HS-27A (cell line): ENCODE measurements at places on chromosomes 7 and 10.
A peak's percentile ranks its signal among the peaks of the same experiment; 100 is the strongest.

DNA sequence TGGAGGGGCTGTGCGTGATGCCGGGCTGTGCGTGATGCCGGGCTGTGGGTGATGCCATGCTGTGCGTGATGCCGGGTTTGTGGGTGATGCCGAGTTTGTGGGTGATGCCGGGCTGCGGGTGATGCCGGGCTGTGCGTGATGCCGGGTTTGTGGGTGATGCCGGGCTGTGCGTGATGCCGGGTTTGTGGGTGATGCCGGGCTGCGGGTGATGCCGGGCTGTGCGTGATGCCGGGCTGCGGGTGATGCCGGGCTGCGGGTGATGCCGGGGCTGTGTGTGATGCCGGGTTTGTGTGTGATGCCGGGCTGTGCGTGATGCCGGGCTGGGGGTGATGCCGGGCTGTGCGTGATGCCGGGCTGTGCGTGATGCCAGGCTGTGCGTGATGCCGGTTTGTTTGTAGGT is 128.9 kb downstream of the FAM53B start:
- no peak for DNase-seq

- no peak for DNase-seq
Observed at GRCh38 chr7:29555061-29555460, 8.6 kb upstream of the PRR15 start.

GRCh38 chr10:100325158-100325557 is 4.9 kb downstream of the PKD2L1 start:
- no peak for DNase-seq

- DNase-seq, result no peak
Observed at GRCh38 chr10:63206997-63207811, 74.1 kb downstream of the NRBF2 start.

DNA sequence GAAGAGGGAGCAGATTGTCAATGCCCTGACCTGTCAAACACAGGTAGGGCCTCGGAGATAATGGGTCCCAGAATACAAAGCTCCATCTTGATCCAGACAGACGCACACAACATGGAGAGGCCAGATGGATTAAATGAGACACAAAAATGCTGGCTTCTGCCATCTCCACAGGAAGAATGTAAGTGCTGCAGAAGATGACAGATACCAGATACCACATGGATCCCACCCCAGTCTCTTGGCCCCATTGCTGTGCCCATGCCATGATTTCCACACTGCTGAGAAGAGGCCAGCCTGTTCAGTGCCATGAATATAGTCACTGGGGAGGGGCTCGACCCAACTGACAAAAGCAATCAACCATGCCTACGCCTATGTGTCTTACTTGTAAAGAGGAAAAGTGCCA is 487.9 kb downstream of the PARD3 start:
- DNase-seq, result no peak

DNA sequence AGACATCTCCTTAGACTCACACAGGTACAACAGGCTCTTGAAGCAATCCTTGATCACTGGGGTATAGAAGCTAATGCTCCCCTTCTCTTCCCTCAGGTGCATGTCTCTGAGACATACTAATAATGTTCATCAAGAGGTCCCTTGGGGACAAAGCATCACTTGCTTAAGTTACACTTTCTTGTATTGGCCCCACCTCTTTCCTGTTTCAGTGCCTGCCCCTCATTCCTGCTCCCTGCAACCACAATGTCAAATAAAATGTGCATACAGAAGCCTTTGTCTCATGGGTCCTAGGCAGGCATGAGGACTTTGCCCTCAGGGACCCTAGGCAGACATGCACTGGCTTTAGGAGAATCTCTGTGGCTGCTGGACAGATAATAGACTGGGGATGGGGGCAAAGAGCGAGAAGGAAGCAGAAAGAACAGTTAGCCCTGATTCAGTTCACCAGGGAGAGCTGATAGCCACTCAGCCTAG is 175.0 kb upstream of the NPY start:
- DNase-seq, result no peak

- DNase-seq, result no peak
Observed at GRCh38 chr10:90888387-90888786, 16.6 kb downstream of the RPP30 start.

- DNase-seq, result no peak
Observed at GRCh38 chr10:113219446-113219845, 269.4 kb downstream of the TCF7L2 start.

GRCh38 chr10:43186150-43186549 is 47.9 kb downstream of the CSGALNACT2 start:
- no peak for DNase-seq

DNA sequence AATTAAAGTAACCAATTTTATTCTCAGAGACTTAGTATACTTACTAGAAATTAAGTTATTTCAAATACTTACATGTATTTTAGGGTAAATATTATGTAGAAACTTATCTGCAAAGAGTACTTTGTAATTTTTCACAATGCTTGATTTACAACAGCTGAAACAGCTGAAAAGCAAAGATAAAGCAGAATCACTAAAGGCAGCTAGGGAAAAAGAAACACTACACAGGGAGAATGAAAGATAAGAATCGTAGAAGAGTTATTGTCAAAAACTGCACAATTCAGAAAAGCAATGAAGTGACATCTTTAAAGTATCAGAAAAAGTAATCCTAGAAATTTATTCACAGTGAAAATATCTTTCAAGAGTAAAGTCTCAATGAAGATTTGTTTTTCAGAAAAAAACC is 69.7 kb upstream of the ZNF804B start:
- DNase-seq, result no peak

DNA sequence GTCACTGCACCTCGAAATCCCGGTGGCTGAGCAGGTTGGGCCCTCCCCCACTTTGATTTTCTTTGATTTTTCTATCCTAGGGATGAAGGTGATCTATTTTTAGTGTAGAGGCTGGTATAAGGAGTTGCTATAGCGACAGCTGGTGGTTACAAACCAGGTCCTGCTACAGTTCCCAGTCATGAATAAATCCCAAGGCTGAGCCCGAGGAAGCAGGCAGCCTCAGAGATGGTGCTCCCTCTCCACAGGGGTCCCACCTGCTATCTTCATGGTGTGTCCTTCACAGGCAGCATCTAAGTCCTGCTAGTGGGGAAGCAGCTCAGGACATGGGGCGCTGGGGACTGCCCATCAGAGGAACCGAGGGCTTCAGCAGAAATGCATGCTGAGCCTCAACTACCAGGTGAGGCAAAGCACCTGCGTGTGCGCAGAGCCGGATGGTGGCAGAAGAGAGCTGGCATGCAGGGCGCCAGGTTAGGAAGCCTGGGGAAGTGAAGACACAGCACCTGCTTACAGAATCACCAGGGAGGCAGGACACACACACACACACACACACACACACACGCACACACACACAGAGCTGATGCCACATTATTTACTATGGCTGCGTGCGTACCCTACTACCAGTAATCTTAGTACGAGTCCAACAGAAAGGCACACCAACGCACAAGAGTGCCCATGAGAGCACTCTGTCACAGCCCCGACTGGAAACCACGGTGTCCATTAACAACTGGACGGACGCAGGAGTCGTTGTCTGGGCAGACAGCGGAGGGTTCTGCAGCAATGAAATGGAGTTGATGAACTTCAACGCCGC is 150.9 kb downstream of the PRKAG2 start:
- no peak for DNase-seq

DNA sequence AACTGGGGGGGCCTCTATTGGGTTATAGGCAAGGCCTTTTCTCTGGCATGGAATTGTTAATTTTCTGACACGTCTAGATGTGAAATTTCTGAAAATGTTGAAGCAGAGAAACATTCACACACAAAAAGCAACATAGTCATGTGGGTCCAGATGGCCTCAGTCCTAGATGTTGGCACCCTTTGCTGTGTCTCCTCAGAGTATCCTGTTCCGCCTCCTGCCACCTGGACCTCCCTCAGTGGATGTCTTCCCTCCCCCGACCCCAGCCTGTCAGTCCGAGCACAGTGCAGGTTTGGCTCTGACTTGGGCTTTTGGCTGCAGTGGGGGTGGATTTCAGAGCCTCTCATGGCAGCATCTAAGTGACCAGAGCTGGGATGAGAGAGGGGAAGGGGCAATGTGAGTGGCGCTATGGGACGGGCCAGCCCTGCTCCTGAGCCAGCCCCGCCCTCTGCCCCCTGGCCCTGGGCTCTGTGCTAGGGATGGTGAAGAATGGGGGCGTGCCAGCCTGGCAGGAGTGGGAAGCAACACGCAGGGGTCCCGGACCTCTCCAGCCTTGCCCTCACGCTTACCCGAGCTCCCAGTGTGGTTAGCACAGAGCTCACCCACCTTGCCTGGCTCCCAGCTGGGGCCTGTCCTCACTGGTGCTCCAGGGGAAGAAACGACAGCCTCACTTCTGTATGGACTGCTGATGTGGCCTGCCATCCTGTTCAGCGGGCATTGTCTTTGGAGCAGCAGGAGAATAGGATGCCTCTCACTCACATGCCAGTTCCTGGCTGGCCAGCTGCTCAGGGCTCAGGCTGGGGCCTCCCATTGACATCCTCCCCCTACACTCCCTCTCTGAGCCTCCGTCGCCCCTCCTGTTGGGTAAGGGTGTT is 6.2 kb downstream of the ATP6V0E2 start:
- no peak for DNase-seq

DNA sequence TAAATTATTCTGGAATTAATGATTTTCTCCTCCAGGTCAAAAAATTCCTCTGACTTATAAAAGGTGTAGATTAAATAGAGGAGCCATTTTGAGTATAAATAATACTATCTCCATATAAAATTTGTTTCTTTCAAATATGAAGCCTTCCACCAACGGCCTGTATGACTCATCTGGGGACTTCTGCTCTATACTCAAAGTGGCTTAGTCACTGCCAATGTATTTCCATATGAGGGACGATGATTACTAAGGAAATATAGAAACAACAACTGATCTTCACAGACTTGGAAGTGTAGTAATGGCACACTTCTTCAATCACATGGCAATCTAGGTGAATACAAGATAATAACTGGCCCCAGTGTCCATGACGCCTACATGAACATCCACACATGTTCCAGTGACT is 335.6 kb upstream of the HGF start:
- peak; percentile 52 for DNase-seq

DNA sequence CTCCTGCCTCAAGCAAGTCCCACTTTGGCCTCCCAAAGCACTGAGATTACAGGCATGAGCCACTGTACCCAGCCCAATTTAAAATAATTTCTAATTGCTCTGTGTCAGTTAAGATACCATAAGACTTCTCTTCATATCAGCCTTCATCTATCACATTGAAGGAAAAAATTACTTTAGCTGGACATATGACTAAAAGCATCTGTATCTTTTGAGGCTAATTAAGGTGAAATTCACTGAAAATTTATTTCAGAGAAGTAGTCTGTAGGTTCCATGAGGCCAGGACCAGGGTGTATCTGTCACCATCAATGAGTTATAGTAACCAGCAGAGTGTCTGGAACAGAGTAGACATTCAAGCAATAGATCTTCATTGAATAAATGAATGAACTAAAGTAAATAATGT is 205.2 kb upstream of the PHYHIPL start:
- DNase-seq, result no peak

DNA sequence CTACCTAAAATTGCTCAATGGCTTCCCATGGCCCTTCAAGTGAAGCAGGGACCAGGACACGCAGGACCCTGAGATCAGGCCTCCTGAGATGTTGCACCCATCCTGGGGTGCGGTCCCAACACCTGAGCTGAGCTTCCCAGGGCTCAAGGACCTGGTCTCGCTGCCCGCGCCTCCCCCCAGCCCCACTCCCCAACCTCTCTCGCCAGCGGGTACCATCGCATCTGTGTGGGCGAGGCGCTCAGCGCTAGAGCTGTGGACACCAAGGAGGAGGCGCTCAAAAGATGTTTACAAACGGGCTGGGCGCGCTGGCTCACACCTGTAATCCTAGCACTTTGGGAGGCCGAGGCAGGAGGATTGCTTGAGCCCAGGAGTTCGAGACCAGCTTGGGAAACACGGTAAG is 7.4 kb upstream of the CRYGN start:
- DNase-seq, result no peak

DNA sequence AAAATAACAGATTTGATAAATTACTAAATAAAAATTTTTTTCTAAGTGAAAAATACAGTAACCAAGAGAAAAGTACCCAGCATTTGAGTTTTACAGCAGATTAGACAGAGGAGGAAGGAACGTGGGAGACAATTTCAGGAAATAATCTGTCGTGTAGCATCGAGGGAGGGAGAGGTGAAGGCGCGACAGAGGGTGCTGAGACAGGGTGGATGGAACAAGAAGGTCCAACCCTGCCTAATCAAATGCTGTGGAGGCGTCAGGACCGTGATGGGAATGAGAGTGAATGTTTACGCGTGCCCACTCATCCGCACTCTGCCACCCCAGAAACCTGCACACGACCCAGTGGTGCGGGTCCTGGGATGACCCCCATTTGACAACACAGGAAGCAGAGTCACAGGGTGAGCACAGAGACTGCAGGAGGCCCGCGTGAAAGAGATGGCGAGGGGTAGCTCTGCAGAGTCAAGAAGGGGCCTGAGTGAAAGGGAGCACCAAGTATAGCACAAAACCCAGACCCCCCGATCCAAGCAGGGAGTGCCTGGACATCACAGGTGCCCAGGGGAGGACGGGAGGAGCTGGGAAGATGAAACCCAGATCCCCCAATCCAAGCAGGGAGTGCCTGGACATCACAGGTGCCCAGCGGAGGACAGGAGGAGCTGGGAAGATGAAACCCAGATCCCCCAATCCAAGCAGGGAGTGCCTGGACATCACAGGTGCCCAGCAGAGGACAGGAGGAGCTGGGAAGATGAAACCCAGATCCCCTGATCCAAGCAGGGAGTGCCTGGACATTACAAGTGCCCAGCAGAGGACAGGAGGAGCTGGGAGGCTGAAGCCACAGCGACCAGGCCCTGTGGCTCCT is 558.9 kb downstream of the DNAJB6 start:
- DNase-seq, result no peak

- no peak for DNase-seq
Observed at GRCh38 chr10:71080381-71081228, 131.8 kb upstream of the UNC5B start.

- DNase-seq, result no peak
Observed at GRCh38 chr7:12670000-12670729, 17.3 kb upstream of the ARL4A start.

DNA sequence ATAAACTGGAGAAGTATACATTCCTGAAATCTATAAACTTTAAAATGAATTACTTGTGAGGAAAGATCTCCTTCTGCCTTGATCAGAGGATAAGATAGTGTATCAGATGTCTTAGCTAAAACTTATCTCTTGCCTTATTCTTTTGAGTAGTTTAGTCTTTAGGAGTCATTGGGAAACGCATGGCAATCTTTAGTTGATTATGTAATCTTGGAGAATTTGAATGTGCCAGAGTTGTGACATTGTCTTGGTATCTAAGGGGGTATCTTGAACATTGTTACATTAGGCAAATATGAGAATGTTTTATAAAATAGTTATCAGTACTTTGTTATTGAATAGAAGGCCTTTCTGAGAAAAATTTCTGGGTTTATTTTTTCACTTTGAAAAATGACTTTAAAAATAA is 61.6 kb upstream of the ADRA2A start:
- no peak for DNase-seq

- no peak for DNase-seq
Observed at GRCh38 chr7:4069268-4070095, 612.6 kb upstream of the FOXK1 start.

DNA sequence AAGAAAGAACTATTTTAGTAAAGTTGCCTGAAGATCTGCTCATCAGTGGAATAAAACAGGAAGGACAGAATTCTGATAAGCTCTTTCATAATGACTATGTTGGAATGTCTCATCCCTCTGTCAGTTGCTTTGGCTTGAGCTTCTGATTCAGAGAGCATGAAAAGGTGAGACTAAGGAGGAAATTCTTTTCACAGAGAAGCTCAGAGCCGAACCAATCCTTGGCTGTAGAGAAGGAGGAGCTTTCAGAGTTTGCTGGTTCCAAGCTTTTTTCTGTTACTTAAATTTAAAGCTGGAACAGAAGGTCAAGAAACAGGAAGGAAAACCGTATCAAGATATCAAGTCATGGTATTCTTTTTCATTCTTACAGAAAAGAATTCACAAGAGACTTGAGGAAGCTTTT is 24.0 kb downstream of the GSTO2 start:
- DNase-seq, result no peak
